GM18507 (cell line): ENCODE measurements at places on chromosomes 2 and 18.

DNA sequence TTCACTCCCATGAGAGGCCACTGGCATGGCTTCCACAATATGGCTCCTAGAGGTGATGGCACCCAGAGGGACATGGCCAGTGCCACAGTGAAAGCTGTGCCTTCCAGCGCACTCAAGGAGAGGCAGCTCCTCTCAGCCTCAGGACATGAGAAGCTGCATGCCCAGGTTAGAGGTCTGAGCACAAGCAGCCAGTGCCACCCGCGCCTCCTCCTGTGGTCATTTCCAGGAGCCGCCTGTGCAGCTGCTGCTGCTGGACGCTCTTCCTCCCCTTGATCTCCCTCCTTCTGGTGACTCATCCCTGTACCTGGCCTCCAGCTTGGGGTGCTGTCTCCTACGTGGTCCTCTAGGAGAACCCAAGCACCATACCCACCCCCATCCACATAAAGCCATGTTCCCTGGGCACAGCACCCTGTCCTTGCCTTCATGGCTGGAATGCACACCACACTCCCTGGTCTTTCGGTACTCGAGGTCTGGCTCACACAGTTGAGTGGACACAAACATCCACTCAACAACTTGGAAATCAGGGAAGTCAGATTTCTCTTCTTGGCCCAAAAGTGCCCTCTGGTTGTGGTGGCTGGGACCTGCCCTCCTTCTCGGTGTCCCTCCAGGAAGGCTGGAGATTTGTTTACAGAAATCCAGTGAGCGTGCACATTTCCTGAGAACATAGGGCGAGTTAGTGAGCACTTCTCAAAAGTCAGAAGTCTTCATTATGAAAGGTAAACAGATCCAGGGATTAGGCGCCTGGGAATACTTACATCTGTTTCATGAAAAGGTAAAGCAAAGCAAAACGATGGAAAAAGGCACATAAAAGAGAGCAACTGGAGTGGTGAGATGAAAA is 96.7 kb downstream of the EIPR1 start:
- no peak for DNase-seq

DNA sequence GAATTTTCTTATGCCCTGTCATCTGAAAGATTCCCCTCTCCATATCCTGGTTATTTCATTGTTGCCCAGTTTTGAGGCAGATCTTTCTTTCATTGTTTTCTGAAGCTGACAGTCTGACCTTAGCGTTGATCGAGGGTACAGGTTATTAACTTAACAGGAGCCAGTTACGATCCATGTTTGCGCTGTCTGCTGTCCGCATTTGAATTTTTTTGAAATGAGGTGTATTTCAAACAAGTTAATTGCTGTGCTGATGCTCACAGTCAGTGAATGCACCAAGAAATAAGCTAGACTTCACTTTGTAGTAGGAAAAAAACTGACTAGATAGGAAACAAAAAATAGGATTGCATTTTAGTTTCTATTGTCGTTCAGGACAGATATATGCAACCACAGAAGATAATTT is 34.8 kb upstream of the SPAG16 start:
- no peak for DNase-seq

GRCh38 chr2:140654565-140654964 is 1476.3 kb downstream of the LRP1B start:
- no peak for DNase-seq

DNA sequence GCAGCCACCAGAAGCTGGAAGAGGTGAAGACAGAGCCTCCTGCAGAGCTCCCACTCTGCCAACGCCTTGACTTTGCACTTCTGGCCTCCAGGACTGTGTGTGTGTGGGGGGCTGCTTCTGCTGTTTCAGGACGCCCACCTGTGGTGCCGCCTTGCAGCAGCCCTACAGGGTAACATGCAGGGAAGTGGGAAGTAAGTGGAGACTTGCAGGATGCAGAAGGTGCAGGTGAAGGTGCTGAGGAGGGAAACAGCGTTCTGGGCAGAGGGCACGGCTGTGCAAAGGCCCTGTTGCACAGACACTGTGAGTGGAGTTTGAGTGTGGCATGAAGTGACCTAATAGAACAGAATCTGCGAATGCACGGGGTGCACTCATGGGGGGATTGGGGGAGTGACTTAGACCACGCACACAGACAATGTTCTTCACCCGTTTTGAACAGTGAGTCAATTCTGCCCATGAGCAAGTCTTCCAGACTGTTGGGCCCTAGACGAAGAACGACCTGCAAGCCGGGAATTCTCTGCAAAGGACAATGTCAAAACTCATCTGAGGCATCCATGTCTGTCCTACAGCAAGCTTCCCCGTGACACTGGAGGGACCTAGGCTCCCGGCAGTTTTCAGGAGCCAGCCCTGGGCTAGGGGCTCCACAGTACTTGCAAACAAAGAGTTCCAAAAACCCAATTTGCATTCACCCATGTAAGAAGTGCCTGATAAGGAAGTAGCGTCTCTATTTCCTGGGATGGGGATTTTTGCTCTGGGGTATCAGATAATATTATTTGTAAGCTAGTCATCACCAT is 19.0 kb downstream of the MBP start:
- DNase-seq: no peak
